ENCODE measurements at places on chromosomes 6 and 20.

DNA sequence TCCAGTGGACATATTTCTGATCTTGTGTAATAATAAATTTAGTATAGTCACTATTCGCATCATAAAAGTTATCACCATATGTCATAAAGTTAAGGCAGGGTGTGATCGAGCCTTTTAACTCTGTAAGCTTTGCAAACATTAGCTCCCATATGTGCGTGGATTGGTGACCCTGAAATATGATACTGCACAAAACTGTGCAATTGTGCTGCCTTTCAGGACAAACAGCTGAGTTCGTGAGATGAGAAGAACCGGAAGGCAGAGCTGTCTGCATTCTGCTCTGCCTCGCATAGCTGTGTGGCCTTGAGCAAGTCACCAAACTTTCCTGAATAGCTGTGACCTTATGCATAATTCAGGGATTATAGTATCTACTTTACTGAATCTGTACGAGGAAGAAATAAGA lies 3.2 kb upstream of the PLEKHG1 start:
- DNase-seq = no peak

DNA sequence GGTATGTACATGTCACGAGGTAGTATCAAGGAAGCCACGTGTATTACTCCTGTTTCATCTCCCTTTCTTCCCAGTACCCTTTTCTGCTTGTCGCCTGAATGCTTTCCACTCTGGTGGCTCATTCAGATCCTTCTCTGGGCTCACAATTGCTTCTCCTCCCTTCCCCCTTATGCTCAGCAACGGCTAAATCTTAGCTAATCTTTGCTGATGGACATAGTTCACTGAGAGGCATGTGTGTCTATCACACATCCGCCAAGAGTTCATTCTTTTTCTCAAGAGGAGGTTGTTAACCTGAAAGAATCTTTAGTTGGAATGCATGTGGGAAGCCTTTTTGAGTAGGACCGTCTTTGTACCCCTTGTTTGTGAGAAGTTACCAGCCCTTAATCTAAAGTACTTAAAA lies 25.8 kb upstream of the MROH8 start:
- no peak for DNase-seq

DNA sequence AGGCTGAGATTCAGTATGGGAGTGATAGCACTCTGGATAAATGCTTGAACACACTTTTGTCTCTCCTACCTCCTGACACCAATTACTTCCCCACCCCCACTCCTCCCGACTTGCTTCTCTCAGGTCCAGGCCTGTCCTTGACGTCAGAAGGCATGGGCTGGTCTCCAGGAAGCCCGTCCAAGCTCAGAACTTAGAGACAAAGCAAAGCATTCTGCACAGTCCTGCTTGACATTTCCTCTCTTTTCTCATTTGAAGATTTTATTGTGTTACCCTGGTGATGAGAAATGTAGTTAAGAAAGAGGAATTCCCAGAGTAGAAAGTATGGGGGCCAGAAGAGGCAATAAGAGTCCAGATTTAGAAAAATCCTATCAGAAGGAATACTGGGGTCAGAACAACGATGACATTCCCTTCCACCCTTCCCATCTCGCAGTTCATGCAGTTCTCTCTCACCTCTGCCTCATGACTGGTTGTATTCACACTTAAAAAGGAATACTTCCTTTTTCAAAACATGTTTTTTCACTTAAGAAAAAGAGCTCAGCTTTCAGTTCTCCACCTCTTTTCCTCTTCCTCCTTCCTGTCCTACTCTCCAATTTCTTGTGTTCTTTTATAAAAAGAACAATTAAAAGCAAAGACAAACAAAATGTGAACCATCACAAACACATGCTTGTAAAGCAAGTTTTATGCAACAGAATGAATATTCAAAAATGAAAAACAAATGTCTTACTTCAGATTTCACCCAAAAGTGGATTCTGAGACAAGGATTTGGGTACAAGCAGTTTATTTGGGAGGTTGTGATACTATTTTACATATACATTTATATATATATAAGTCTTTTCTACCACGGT lies 18.5 kb upstream of the FAM184A start:
- DNase-seq = no peak

DNA sequence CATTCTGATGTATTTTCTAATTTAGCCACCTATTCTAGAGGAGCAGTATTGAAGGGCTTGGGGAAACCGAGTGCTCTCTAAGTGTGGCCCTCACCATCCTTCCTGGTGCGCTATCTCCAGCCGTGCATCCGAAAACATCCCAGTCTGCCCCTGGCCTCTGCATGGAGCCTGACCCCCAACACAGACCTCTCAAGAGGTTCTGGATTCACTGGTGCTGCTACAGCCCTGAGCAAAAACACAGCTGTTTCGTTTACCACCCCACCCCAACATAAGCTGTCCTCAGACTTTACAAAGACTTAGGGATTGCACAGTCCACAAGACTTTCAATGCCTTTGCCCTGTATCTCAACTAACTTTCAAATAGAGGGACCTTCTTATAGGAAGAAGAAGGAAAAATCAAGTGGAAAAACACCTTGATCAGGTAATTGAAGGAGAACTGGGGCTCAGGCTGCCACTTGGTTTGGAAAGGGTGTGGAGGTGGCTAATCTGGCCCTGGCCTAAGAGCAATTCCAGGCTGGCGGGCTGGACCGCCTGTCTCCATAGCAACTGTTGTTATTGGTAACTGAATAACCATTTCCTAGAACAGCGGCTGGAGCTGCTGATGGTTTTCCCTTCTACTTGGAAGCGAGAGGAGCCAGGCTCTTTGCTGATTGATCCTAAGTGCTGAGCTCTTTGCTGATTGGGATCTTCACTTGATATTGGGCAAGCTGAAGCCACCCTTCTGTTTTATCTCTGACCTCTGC lies 90.2 kb upstream of the TOX2 start:
- DNase-seq = no peak

DNA sequence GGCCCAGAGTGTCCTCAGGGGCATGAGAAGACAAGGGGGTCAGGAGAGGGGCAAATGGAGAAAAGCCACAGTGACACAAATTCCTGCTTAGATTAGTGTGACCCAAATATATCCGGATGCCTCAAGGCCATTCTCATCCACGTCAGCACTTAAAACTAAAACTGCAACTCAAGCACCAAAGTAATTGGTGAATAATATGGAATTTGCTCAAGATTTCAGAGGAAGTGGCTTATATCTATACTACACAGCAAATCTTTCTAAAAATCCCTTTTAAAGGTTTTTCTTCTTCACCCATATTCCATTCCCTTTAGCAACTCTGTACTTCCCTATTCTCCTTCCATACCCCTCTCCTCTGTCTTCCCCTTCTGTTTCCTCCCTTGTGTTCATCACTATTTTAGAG lies 15.2 kb downstream of the DEF6 start:
- DNase-seq = no peak

DNA sequence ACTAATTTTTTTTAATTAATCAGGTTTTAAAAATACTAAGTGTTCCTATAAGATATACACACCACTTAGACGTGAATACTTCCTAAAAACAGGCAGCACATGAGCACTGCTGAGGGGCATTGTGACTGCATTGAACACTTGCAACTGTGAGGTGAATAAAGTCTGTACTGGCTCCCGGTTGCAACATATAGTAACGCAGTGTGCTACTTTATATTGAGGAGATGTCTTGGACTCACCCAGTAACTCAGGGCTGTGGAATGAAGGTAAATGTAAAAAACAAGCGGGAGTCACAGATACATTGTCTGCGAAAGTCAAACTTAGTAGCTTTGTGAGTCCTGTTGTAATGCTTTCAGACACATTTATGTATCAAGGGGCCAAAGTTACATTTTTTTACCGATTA lies 17.0 kb upstream of the HLA-A start:
- DNase-seq = no peak

- DNase-seq = no peak
These were observed 115.7 kb upstream of the RALGAPA2 start for GRCh38 chr20:20827992-20828597.

GRCh38 chr6:110547266-110547964 lies 71.0 kb upstream of the SLC22A16 start:
- no peak for DNase-seq
